Activated T-cell treated with anti-CD3 and anti-CD28 coated beads for 48 hours (primary cell): ENCODE measurements at places on chromosomes 1 and 21.

GRCh38 chr21:25836396-25836795 is 101.6 kb downstream of the GABPA start:
- DNase-seq: no peak

DNA sequence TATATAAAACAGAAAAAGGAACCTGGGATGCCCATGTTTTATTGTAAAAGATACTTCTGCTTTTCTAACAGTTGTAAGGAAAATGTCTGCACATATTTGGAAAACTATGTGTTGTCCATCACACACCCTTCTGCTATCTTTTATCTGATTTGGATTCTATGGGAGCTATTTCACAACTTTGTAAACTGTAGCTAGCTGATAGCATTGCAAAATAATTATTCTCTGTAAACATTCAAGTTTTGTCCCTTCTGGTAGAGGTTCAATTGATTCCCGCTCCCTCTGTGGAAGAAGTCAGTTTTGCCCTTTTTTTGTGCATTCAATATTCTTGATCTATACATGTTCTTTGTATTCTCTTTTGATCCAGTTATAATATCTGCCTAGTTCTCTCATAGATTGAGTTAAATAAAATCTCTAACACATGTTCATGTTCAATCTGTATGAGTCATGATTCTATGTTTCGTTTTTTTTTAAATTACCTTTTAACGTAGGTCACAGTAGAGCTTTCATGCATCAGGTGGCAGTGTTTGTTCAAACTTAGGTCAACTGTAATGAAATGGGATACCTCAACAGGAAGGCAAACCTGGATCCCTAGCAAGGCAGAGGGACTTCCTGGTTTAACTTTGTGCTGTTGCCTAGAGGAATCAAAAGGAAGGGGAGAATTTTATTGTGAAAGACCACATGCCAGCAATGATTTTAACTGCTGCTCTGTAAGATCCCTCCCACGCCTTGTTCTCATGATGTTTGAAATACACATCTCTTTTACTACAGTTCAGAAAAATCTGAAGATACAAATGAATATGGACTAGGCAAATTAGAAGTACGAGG is 26.0 kb upstream of the BCL9 start:
- no peak for DNase-seq

DNA sequence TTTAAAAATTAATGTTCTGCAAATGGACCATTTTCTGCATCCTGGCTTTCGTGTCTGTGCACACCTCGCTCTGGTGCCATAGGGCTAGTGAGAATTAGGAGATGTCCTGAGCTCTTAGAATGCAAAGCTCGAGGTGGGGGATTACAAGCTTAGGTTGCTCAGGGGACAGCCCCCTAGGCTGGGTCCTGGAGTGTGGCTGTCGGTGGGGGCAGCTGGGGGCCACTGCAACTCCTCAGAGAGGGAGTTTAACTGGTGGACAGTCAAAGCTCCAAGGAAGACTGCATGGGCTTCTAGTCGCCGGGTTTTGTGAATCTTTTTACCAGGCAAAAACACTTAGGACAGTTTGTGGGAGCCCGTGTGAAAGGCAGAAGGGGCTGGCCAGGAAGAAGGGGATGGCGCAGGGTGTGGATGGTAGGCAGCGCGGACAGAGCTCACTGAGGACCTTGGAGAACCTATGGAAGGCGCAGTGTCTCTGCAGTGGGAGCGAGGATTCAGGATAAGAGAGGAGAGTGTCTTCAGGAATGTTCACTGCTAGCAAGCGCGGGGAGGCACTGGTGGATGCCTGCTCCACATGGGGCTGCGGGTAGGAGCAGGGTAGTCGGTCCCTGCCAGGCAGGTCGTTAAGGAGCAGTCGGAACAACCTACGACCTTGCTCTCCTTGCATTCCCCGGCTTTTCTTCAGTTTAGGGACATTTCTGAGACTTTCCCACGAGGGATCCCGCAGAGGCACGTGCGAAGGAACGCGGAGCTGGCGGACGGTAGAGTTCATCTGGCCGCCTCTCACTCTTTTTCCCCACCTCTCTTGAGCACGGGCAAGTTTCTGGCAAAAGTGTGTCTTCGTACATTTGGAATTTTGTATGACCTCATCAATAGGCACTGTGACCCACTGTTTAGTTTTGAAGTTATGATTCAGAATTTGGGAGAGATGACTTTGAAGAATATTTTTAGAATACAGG is 12.9 kb upstream of the KCNE1 start:
- no peak for DNase-seq

DNA sequence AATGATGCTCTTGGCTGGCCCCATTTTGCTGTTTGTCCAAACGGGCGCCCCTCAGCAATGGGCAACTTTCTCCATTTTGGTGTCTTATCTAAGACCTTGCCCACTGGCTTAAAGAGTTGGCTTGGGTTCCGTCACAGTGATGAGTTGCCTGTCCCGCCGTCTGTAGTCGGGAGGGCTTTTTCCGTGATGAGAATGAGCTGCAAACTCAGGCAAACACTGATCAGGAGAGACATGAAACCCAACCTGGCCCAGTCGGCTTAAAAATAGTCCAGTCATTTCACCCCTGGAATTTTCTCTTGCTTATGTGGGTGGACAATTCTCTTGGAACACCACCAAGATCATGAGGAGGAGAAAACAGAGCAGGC is 79.3 kb downstream of the ST6GALNAC3 start:
- no peak for DNase-seq

GRCh38 chr1:41862384-41863221 is 56.1 kb downstream of the HIVEP3 start:
- peak; percentile 56 for DNase-seq

GRCh38 chr1:73176902-73177301 is 894.6 kb upstream of the NEGR1 start:
- DNase-seq: no peak
